ENCODE measurements at places on chromosomes 11 and 22. TPM values are rescaled to one million over a fixed set of nuclear protein-coding genes. Genes with fewer than 3 reads are reported as not detected.

DNA sequence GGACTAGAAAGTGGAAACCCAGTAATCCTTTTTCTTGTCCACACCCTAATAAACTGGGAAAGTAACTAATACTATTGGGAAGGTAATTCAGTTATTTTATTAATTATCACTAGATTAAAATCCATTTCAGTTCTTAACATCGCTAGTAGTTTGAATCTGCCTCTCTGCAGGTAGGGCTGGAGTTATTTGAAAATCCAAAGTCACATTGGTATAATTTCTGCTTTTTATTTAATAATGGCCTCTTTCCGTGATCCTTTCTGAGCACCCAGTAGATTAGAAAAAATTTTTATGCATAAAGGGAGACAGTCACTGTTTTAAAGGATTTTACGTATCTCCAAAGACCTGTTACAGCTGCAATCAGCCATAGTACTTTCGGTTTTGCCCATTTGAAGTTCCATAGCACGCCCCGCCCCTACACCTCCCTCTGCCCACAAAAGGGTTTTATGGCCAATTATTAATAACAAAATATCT is 605 bp upstream of the COPB1 start:
- peak; percentile 24 for DNase-seq

GRCh38 chr11:58923300-58923788 is 15.9 kb upstream of the GLYATL1 start:
- DNase-seq: peak; percentile 70

DNA sequence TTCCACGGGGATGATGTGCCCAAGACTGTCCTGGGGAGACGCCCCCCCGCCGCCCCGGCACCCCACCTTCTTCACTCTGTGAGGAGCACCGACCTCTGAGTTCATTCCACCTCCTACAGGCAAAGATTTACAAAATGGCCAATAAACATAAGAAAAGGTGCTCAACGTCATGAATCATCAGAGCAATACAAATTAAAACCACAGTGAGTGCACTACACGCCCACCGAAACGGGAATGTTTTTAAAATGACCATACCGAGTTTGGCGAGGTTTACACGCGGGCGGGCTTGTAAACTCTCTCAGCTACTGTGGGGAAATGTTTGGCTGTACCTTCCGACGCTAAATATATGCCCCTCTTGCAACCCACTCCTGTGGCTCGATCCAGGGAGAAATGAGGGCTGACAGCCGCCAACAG is 7.9 kb downstream of the NPTXR start:
- no peak for DNase-seq

- no peak for DNase-seq
These were observed 45.4 kb upstream of the NTM start for GRCh38 chr11:131324921-131325570.

DNA sequence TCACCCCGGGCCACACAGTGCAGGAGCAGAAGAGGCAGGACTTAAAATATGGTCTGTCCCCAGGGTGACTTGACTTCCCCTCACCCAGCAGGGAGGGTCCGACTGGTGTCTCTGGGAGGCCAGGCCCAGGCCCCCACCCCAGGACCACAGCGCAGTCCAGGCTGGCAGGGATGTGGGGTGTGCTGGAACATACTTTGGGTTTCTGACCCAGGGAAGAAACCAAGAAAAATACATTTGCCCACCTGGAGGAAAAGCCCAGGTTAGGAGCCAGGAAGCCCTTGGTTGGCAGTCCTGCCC is 5.2 kb downstream of the C1QTNF6 start:
- no peak for DNase-seq

TEX54 gene
- total RNA-seq: not detected

GPHA2 gene
- total RNA-seq: not detected

KIF18A gene
- 84.5 TPM for total RNA-seq

PGA5 gene
- total RNA-seq: not detected
